HepG2 (cell line): ENCODE measurements at places on chromosomes 6 and 20. TPM values are rescaled to one million over a fixed set of nuclear protein-coding genes. Genes with fewer than 3 reads are reported as not detected.

DNA sequence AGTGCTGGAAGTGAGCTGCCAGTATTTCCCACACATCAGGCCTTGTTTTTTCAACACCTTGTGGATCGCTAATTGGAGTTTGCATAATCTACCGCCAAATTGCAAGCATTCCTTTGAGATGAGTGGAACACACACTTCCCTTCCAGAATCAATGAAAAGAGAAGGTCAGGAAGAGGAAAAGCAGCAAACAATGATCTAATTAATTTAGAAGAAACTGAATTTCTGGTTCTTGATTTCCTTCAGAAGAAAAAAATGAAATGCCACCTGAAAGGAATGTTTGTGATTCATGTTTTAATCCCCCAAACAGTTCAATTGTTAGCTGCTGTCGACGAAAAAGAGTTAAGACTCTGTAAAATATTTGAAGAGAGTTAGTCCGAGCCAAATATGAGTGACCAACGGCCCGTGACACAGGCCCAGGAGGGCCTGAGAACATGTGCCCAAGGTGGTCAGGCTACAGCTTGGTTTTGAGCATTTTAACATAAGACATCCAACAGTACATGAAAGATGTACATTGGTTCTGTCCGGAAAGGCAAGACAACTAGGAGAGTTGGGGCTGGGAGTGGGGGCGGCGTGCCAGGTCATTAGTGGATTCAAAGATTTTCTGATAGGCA, 182.3 kb downstream of the MTFR2 start:
- H3K27me3 ChIP-seq: no peaks in the 10 kb centered on the region
- no peaks in the 10 kb centered on the region for H3K36me3 ChIP-seq
- no peak overlapping the region for H3K4me3 ChIP-seq

Gene ZNF322
- 8.3 and 8.5 TPM in 2 replicates for polyA plus RNA-seq

DNA sequence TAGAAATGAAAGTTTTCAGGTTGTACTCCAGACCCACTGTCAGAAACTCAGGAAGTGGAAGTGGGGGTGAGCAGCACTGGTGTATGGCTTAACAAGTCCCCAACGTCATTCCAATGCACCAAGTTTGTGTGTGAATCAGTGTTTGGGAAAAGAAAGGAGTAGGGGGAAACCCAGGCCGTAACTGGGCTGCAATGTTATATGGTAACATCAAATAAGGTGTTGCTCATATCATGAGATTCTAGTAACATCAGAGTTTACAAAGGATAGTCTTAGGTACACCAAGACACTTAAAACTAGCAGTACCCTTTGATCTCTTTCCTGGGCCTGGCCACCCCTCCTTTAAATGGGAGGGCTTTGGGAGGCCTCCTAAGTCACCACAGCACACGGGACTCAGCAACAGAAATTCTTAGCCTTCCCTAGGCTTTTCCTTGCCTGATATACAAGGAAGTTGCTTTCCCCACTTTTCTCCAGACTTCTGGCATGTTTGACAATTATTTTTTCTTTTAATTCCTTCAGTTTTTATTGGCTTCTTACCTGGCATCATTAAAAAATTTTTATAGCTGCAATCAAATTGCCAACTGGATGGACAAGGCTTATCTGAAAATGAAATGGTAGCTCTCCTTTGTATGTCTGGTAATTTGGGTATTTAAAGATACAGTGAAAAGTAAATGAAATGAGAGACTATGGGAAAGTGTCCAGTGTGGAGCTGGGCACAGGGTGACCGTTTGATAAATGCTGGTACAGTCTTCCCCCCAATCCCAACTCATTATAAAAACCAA, 15.1 kb downstream of the E2F3 start:
- H3K4me3 ChIP-seq: no peak overlapping the region
- H3K4me1 ChIP-seq: peaks cover 26% of the 10 kb centered on the region
- no peaks in the 10 kb centered on the region for H3K27me3 ChIP-seq
- peaks cover 4% of the 10 kb centered on the region; the same call in 1 of the 2 replicates for H3K36me3 ChIP-seq
- no peak overlapping the region for H3K27ac ChIP-seq

GRCh38 chr20:58342104-58342945, 32.8 kb downstream of the RAB22A start:
- no peak for DNase-seq
- peaks cover 22% of the 10 kb centered on the region for H3K36me3 ChIP-seq
- no peaks in the 10 kb centered on the region for H3K27me3 ChIP-seq
- H3K4me1 ChIP-seq: no peaks in the 10 kb centered on the region; the same call in 1 of the 2 replicates
- H3K4me3 ChIP-seq: no peak overlapping the region

Gene PRDM13
- polyA plus RNA-seq: not detected in 2 replicates

Gene NFKBIE
- polyA plus RNA-seq: 6.7 and 8.5 TPM in 2 replicates

DNA sequence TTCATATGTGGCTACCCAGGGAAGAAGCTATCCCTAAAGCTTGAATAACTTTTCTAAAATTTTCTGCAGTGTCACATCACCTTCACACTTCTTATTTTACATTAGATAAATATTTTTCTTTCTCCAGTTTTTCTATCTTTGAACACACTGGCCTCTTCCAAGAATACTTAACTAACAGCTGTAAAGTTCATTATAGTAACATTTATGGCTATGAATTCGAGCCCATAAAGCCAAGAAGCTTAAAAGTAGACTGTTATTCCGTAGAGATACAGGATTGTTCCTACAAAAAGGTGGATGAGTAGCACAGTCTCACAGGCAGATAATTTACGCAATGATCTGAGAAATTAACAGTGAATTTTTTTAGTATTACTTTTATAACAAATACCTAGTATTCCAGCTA, 55.7 kb upstream of the BMP5 start:
- no peak overlapping the region for H3K4me3 ChIP-seq
- DNase-seq: no peak
- H3K27me3 ChIP-seq: no peaks in the 10 kb centered on the region

- no peak overlapping the region for H3K27ac ChIP-seq
- no peak for DNase-seq
These were observed 13.6 kb downstream of the AURKA start for GRCh38 chr20:56378386-56378785.

- H3K4me3 ChIP-seq: no peak within 1 kb of the TSS
- H3K27me3 ChIP-seq: no peaks in the 10 kb centered on the region
- no peak within 1 kb of the TSS for H3K27ac ChIP-seq
- H3K36me3 ChIP-seq: no peaks in the 10 kb centered on the region
- peaks cover 6% of the 10 kb centered on the region for H3K4me1 ChIP-seq
These were observed at the start of gene GJA1 for GRCh38 chr6:121435444-121436069. Gene GJA1, plus strand, starts transcription at chr6:121435646. Its CDS starts 11,202 bp downstream, at chr6:121446848.

DNA sequence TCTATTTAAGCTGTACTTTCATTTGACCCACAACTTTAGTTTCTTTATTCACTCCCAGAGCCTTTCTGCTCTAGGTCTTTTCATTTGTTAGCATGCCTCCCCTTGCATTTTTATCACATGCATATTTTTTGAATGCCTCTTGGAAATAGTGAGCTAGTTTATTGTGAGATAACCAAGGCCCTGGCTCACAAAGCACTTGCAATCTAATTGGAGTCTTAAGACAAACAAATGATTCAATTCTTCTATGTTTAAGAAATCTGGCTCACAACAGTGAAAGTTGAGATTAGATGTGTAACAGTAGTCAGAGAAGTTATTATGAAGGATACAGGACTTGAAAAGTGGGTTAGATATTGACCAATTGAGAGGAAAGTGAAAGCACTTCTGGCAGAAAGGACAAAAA, 173.4 kb downstream of the MOXD1 start:
- H3K4me1 ChIP-seq: no peaks in the 10 kb centered on the region
- DNase-seq: no peak
- H3K36me3 ChIP-seq: no peaks in the 10 kb centered on the region

GRCh38 chr20:40307997-40308396, 381.0 kb downstream of the MAFB start:
- no peaks in the 10 kb centered on the region for H3K4me1 ChIP-seq
- DNase-seq: no peak

DNA sequence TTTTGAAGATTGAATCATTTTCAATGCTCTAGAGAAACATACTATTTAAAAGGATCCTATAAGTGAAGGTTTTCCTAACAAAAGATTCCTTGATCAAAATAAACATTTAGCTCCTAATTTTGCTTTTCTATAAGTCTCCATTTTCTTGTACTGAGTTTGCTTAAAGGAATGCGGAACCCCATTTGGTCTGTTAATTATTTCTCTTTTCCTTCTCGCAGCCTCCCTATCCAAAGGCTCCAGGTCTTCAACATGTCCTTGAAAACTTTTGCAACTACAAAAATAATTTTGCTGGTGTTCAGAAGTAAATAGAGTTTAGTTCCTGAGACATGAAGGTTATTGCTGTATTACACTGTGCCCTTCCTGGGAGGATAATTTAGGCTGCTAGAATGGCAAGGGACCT, 8.3 kb upstream of the NPEPL1 start:
- no peaks in the 10 kb centered on the region for H3K4me1 ChIP-seq
- no peak overlapping the region for H3K27ac ChIP-seq
- no peaks in the 10 kb centered on the region for H3K27me3 ChIP-seq
- H3K4me3 ChIP-seq: no peak overlapping the region
- peaks cover 12% of the 10 kb centered on the region for H3K36me3 ChIP-seq

- DNase-seq: no peak
- H3K27me3 ChIP-seq: no peaks in the 10 kb centered on the region
- no peak overlapping the region for H3K4me3 ChIP-seq
- no peak overlapping the region for H3K27ac ChIP-seq
These were observed 21.7 kb downstream of the UCKL1 start for GRCh38 chr20:63934271-63935068.

Gene SIRPD
- polyA plus RNA-seq: not detected in 2 replicates
